ENCODE measurements at places on chromosomes 2 and 18.

DNA sequence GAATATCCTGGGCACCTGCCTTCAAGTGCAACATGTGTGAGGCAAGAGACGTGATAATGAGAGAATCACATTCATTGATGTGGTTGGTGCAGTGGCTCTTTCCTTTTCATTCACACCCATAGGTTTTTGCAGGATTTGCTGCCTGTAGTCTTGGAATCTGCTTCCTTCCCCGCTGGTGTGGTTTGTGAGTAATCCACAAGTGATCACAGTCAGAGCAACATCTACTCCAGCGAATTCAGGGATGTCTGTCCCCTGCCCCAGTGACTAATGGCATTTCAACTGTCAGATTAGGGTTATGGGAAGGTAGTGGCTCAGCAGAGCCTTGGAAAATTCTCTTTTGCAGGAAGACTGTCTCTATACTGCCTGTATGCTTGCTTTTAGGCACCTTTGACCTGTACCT, 225.5 kb upstream of the RBMS1 start:
- DNase-seq, result no peak

DNA sequence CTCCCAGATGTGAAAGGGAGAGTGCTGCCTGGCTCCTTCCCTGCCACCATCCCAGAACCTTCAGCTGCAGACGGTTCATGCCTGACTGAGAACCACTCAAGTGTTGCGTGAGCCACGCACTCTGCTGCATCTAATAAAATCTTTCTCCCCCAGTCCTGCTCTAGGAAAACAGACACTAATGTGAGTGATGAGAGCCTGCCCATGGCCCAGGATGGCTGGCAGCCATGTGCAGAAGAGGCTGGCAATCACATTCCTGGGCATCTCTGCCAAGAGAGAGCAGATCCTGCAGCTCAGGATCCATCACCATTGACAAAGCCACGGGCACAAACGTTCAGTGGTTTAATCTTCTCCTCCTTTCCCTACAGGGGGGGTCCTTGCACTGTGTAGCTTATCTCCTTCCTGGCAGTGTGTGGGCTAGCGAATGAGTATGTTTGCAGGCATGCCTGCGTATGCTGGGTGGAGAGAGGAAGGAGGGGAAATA, 477.5 kb downstream of the SLC4A3 start:
- DNase-seq, result no peak

DNA sequence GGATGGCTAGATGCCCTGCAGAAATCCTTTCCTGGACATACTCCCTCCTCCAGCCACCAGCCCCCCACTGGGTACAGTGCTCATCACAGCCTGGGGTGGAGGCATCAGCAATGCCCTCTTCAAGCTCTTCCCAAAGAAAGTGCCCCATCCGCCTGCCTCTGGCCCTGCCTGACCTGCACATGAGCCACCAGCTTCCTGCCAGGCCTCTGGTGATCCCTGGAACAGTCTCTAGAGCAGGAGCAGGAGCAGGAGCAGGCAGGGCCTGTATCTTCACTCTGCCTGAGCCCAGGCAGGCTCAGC, 54.1 kb upstream of the CAB39 start:
- no peak for DNase-seq

- no peak for DNase-seq
These were observed 437.0 kb downstream of the PARD3B start for GRCh38 chr2:204982303-204982702.

- DNase-seq, result no peak
These were observed 116.4 kb downstream of the RTP5 start for GRCh38 chr2:241985986-241986329.

DNA sequence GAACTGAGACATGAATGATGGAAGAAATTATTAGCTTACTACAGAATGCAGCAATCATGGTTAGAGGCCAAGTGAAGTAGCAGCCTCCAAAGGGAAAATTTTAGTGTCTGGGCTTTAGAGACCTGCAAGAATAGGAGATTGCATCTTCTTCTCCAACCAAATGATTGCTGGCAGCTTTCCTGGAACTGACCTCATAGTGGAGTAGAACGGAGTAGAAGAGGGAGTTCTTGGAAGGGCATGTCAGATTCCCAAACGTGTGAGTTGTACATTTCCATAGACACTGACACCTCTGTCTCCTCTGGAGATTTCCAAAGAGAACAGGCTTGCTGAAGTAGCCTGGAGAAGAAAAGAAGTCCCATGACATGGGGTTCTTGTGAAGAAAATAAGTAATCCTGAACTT, 169.8 kb upstream of the ERBB4 start:
- no peak for DNase-seq

DNA sequence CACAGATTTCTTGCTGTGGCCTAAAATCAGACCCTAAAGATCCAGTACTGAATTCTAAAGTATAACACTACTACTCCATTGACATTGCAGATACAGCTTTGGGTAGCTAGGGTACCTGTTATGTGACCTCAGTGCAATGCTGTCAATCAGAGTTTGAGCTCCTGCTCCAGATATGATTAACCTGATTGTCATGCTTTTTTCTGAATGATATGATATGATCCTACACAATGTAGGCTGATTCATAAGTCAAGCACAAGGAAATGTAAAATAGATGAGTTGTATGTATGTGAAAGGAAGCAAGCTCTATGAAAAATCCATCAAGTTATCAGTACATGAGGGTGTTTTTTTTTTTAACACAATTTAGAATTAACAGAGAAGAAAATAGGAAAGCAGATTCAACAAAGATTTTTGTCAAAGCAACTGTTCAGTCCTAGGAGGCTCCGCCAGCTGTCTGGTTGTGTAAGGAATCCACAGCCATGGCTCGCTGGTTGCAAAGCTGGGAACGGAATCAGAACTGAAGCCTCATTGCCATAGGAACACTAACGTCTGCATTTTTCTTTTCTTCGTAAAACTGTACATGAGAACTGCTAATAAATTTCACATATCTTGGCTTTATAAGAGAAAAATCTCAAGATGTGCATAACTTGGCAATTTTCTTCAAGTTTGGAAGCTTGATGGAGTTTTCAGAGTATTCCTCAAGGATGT, 52.9 kb downstream of the NR4A2 start:
- no peak for DNase-seq

- no peak for DNase-seq
These were observed 97.7 kb downstream of the DGKD start for GRCh38 chr2:233451950-233452349.

GRCh38 chr18:9117980-9118841, 15.7 kb downstream of the NDUFV2 start:
- no peak for DNase-seq

- no peak for DNase-seq
These were observed 90.6 kb downstream of the SEPTIN10 start for GRCh38 chr2:109523121-109523520.

DNA sequence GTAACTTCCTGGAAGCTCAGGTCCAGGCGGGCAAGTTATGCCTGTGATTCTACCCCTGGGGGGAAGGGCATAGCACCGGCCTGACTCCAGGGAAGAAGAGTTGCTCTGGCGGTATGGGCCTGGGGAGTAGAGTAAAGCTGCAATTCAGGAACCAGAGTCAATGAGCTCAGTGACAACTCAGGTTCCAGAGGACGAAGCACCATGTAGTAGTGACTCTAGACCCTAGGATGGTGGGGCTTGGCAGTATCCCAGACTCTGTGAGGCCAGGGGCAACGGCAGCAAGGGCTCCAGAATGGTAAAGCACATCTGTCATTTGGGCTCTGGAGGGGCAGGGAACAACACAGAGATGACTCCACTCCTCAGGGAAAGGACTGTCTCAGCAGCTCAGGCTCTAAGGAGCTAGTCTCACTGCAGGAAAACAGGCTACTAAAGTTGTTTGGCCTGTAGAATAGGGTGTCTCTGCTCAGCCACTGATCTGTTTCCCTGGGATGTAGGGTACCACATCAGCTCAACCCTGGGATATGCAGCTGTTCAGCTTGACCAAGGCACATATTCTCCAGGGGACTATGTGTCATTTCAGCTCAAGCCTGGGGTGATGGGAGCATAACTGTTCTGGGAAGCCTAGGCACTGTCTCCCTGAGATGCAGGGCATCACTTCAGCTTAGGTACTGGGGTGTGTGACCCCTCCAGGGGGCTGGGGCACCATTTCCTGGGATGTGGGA, 36.2 kb upstream of the RHOB start:
- DNase-seq, result no peak

DNA sequence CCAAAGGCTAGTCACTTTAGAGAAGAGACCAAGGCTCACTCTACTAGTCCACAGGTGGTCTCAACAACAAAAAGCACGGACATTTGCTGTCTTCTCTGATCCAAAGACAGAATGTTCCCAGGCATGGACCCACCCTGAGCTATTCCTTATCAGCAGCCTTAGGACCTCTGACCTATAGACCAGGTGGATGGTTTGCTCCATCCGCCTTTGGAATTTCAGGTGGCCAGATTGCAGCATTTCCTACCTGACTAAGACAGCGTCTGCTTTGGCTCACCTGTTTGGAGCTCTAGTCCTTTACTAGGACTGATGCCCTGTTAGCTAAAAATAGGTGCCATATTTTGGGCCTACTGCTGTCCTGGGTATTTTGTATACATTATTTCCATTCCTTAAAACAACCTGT, 44.6 kb upstream of the LRP2 start:
- no peak for DNase-seq

DNA sequence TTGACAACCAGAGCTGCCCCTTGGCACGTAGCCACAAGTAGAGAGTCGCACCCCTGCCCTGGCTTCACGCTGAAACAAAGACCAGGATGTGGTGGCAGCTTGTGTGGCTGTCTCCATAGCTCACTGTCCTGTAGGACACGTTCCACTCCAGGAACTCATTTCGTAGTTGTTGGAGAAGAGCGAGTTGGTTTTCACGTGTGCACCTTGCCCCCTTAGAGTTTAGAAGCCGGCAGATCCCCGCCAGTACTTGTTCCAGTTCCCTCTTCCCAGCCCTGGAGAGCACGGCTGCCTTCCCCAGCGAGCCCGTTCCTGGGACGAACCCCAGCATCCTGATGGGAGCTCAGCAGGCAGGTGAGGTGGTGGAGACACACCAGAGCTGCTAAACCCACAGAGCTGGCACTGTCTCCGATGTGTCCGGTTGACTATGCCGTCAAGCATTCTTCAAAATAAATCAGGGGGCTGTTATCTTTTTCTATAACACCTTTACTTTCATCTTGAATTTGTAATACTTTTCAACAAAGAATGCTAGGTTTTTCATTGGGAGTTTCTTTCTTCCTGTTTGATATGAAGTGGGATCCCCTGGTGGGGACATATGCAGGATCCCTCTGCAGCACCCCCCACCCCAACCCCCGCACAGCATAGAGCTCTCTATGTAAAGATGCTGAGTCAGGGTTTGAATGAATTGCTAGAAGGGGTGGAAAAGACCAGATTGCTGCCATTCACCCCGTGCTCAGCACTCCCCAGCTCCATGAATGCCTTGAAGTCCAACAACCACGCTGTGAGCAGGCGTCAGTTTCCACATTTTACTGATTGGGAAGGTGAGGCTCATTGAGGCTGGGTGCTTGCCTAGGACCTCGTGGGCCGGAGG, 44.5 kb downstream of the GREB1 start:
- no peak for DNase-seq

GRCh38 chr2:80634590-80634989, 330.0 kb upstream of the LRRTM1 start:
- no peak for DNase-seq

DNA sequence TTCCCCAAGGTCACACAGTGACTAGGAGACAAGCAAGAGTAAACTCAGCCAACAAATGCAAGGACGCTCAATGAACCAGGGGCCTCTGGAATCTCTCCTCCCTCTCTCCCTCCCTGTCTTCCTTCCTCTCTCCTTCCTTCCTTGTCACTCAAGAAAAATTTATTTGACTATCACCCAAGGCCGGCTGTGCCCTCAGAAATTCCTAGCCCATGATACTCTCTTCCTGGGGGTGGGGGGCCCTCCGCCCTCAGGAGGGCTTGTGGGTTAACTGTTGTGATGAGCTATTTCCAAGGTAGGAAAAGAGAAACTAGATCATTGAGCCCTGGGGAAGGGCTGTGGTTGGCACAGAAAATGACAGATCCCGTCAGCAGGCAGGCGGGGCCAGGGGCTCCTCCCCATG, 21.7 kb downstream of the INHBB start:
- no peak for DNase-seq

GRCh38 chr2:160109243-160109642, 46.8 kb upstream of the PLA2R1 start:
- no peak for DNase-seq

GRCh38 chr2:26612034-26612433, 29.1 kb downstream of the CIB4 start:
- DNase-seq, result no peak

DNA sequence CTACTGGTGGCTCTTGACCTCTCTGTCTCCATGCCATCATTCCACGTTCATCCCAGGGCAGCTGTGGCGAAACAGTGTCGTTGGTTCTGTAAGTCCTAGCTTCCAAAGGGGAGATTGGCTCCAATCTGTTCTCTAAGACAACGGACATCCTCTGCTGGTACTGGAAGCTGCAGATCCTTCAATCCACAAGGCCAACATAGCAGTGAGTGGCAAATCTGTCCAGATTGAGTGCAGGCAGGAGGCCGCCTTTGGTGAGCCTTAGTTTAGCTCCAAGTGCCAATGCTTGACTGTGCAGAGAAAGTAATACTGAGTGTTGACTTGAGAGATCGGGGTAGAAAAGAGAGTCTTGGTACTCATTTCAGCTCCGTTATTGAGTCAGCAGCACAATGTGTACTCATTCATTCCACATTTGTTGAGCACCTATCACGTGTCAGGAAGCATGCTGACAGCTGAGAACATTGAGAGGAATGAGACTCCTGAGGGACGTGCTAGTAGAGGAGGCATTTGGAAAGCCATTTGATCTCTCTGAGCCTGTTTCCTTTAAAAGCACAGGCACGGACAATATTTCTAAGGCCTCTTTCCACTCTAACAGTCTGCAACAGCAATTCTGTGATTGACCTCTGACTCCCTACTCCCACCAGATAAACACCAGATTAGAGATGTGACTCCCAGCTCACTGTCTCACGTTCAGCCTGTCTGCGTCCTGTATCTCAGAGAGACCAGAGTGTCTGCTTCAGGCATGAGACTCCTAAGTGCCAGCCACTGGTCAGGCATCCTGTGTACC, 306.0 kb downstream of the CLIP4 start:
- no peak for DNase-seq
